ENCODE measurements at places on chromosomes 5 and 9.

DNA sequence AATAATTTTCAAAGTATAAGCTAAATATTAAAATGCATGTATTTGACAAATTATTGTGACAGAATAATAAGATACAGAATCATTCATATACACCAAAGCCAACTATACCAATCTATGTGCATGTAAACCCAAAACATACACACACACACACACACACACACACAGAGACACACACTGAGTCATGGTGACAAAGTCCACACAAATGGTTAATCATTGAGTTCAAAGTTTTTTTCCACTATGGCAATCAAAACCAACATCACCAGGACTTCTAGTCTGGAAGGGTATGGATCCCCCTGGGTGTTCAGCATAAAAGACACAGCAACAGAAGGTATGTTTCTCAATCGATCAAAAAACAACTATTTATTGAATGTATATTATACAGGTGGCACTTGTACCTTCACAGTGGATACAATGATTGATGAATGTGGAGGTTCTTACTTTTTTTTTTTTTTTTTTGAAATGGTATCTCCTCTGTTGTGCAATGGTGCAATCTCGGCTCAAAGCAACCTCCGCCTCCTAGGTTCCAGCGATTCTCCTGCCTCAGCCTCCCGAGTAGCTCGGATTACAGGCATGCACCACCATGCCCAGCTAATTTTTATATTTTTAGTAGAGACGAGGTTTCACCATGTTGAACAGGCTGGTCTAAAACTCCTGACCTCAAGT lies 137.0 kb downstream of the PDE4D start:
- H3K27ac ChIP-seq = no peak overlapping the region
- H3K27me3 ChIP-seq = no peaks in the 10 kb centered on the region
- no peak overlapping the region for H3K4me3 ChIP-seq
- no peaks in the 10 kb centered on the region for H3K4me1 ChIP-seq
- DNase-seq = no peak

DNA sequence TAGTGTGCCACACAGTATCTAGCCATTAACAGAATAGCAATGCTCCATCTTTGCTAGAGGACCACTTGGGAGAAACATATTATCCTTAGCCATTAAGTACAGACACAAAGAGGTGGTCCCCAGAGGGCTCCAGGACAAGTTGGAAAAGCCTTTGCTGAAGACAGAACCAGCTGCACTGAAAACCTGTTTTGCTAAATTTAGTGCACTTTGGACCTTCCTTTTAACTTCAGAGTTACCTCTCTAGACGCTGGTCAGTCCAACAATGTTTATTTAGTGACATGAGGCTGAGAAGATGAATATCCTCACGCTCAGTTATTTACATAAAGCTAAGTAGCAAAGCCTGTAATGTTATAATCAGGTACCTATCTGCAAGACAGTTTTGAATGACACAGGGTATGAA lies 265.0 kb upstream of the ZNF608 start:
- H3K36me3 ChIP-seq = no peaks in the 10 kb centered on the region
- H3K4me3 ChIP-seq = no peak overlapping the region
- H3K27ac ChIP-seq = no peak overlapping the region
- DNase-seq = no peak

DNA sequence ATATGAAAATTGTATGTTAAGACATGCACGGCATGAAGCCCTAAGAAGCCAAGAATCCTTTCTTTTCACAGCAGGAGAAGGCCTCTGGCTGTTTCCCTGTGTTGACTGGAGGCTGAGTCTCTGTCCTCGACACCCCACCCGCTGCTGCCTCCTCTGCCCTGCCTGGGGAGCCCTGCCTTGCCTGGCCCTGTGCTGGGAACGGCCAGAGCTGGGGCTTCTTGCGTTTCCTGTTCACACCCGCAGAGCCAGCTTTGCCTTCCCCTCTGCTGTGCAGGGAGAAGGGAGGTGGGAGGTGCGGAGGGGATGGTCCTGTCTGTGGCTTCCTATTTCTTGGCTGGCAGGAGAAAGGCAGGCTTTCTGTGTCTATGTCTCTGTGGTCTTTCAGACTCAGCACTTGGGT lies 6.9 kb upstream of the GMCL2 start:
- no peaks in the 10 kb centered on the region for H3K27me3 ChIP-seq
- no peaks in the 10 kb centered on the region for H3K4me1 ChIP-seq
- H3K27ac ChIP-seq = no peak overlapping the region
- no peaks in the 10 kb centered on the region for H3K36me3 ChIP-seq
- no peak for DNase-seq
- no peak overlapping the region for H3K4me3 ChIP-seq

DNA sequence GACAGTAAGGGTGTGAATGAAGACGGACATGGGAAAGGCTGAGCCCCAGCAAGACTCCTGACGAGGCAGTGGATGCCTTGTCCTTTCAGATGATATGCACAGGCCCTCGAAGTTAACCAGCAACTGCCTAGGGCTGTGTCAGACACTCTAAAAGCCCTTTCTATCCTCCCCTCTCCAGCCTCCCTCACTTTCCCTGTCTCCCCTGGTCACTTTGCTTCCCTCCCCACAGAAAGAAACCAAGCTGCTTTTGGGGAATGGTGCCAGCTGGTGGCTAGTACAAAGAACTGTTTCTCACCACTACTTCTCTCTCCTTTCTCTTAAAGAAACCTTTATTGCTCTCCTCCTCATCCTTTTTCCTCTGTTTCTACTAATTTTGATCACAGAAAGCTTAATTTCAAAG lies 21.4 kb downstream of the LHFPL2 start:
- DNase-seq = no peak
- no peaks in the 10 kb centered on the region for H3K27me3 ChIP-seq
- no peak overlapping the region for H3K4me3 ChIP-seq

- H3K36me3 ChIP-seq = no peaks in the 10 kb centered on the region
- no peaks in the 10 kb centered on the region for H3K4me1 ChIP-seq
- H3K4me3 ChIP-seq = no peak overlapping the region
- H3K27ac ChIP-seq = no peak overlapping the region
- H3K27me3 ChIP-seq = no peaks in the 10 kb centered on the region
Measured at GRCh38 chr5:428219-428618, 14.8 kb upstream of the EXOC3 start.
